ENCODE measurements at places on chromosomes 3 and 15.

GRCh38 chr15:31195871-31196270 is 94.3 kb upstream of the TRPM1 start:
- DNase-seq = no peak

GRCh38 chr3:176914764-176915163 is 282.5 kb downstream of the TBL1XR1 start:
- DNase-seq = no peak

- no peak for DNase-seq
These were observed 280.5 kb downstream of the TBL1XR1 start for GRCh38 chr3:176916777-176917176.

DNA sequence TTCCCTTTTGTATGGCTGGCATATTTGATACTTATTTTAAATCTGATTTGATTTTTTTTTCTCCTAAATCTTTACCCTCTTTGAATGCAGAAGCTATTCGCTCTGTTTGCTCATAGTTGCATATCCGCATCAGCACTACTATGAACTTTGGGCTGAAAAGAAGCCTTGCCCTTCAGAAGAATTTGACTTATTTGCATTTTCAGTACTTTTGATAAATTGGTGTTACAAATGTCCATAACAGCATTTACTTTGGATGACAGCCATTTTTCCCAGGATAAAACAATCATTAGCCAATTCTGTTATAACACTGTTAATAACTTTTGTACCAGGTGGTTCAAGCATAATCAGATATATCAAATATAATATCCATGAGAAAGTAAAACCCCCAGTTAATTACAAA is 129.5 kb downstream of the PLCL2 start:
- DNase-seq = no peak

- no peak for DNase-seq
These were observed 39.8 kb downstream of the THRB start for GRCh38 chr3:24454856-24455255.

GRCh38 chr3:76735152-76735551 is 304.7 kb upstream of the ROBO2 start:
- no peak for DNase-seq

DNA sequence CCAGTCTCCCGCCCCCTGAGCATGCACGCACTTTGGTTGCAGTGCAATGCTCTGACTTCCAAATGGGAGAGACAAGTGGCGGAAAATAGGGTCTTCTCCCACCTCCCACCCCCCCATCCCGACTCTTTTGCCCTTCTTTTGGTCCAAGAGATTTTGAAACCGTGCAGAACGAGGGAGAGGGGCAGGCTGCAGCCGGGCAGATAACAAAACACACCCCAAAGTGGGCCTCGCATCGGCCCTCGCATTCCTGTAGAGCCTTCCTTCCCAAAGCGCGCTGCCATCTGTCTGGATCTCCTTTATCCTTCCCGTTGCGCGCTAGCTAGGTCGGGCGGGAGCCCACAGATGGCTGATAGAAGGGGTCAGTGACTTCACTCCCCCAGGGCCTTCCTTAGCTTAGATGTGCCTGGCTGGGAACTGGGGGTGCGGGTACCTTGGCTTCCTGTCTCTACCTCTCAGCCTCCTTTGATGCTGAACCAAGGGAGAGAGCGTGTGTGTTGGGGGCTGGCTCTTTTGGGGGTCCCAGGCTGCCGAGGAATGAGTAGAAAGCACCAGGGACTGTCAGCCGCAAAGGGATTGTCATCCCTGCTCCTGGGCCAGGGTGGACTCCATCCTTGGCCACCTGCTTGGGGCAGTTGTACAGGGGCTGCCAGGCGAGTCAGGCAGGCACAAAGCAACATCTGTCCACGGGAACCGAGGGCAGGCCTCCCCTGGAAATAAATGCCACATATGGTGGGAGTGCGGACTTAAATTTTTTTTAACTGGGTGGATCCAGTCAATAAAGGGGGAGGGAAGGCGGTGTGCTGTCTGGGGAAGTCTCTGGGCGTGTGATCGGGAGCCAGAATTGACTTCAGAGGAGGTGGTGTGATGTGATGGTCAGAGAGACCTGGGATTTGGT is 1.8 kb downstream of the SMAD3 start:
- no peak for DNase-seq

- DNase-seq = no peak
These were observed 267.9 kb downstream of the RPLP1 start for GRCh38 chr15:69720536-69720935.

DNA sequence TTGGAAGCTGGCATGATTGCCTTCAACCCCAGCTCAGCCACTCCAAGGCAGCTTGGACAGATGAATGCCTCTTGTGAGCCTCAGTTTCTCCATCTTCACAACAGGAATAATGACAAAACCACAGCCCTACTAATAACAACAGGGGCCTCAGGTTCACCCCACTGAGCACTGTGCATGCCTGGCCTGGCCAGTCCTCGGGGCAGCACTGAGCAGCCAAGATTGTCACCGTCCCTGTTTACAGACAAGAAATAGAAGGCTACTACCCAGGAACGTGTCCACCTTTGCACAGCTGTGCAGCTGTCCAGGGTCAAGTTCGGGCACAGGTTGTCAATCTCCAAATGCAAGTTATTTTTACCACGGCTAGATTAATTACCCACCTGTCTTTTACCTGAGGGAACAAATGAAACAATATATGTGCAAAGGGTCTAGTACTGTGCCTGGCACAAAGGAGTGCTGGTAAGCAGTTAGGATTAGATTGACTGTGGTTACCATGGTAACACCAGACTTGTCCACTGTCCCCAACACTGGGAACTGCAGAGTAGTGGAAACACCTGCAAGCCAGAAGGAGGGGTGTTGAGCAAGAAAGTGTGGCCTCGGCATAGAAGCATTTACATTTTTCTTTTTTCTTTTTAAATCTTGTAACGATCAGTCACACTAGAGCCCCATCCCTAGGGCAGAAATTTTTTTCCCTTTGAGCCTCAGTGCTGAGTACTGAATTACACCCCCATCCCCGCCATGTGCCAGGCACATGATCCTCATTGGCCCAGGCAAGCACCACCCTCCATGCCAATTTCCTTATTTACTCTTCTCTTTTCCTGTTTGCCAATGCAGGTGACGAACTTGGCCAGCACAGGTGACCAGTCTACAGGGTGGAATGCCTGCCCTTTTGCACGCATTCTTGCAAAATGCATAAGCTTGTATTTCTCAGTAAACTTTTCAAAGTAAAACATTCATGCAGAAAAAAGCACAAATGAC is 66.3 kb upstream of the SLC6A6 start:
- DNase-seq = no peak

- DNase-seq = no peak
These were observed 87.1 kb downstream of the WNT7A start for GRCh38 chr3:13792512-13793371.

- DNase-seq = no peak
These were observed 8.5 kb downstream of the PLCH1 start for GRCh38 chr3:155736381-155736780.

GRCh38 chr15:51776952-51777569 is 25.7 kb downstream of the TMOD2 start:
- DNase-seq = peak; percentile 13

DNA sequence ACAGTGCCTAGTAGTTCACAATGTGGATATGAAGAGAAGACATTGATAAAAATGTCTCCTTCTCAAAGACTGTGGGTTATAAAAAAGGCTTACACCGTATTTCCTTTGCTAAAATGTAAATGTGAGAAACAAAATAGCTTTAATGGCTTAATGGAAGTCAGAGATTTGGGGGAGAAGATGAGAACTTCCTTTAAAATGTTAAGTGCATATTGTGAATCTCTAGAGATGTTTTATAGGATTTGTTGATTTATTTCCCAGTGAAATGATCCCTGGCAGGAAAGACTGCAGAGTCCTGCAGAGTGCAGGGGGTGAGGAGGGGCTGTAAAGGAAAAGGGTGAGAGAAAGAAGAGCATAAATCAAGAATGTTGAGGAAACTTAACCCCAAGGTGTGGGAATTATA is 305.1 kb downstream of the GAP43 start:
- no peak for DNase-seq

GRCh38 chr15:58115692-58116091 is 22.5 kb upstream of the AQP9 start:
- DNase-seq = no peak

- no peak for DNase-seq
These were observed 80.1 kb downstream of the CCNL1 start for GRCh38 chr3:157079676-157080369.

- DNase-seq = no peak
These were observed 127.9 kb downstream of the ST8SIA2 start for GRCh38 chr15:92521624-92522008.

DNA sequence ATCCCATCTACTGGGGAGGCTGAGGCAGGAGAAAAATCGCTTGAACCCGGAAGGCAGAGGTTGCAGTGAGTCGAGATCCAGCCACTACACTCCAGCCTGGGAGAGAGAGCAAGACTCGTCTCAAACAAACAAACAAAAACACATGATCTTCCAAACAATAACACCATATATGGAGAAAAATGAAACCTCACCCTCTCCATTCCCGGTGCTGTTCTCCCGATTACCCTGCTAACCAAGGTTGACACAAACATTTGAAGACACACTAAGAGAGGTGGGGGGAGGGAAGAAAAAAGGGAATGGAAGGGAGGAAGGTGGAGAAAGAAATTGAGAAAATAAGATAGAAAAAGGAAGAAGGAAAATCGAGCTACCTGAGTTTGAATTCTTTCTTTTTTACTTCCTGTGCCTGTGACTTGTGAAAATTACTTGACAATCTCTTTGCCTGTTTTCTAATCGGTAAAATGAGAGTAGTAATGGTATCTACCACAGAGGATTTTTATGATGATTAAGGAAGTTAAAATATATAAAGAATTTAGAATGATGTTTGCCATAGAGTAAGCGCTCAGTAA is 1.1 kb upstream of the PLSCR2 start:
- DNase-seq = no peak

DNA sequence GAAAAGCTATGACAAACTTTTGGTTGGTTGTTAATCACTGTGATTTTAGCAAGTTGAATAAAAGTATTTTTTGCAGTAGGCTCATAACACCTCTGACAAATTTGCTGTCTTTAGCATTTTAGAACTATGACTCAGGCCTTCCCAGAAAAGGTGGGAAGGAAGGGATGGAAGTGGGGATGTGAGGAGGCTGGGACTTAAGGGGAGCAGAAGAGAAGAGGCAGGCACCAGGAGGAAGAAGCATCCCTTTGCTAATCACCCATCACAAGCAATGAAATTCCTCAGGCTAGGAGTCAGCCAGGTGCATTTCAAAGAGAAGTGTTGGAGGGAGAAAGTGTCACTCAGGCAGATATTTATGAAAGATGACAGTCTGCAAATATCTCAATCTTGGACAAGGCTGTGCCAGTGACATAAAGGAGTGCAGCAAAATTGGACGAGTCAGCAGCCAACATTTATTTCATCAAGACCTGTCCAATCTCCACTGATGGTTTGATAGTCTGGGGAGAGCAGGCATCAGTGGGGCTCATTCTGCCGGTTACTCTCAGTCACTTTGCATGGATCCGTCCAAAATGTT is 337.3 kb upstream of the ARRDC4 start:
- DNase-seq = no peak

GRCh38 chr3:195028877-195029606 is 241.9 kb downstream of the XXYLT1 start:
- no peak for DNase-seq

DNA sequence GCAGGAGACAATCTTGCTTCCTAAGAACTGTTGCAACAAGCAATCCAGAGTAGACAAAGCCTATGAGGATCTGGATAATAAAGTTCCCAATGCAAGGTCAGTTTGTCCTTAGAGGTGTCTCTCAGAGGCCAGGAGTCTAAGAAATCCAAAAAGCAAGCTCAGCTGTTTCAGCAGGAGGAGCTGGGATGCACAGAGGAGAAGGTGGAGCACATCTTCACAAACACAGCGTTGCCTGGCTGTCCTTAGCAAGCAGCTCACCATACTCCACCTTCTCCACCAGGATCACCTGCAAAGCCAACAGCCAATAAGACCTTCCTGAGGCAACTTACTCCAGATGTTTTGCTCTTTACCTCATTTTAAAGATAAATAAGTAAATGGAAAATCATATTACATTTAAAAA is 365 bp downstream of the ZBED2 start:
- DNase-seq = no peak

- no peak for DNase-seq
These were observed 179.7 kb upstream of the LPP start for GRCh38 chr3:187973977-187974870.

DNA sequence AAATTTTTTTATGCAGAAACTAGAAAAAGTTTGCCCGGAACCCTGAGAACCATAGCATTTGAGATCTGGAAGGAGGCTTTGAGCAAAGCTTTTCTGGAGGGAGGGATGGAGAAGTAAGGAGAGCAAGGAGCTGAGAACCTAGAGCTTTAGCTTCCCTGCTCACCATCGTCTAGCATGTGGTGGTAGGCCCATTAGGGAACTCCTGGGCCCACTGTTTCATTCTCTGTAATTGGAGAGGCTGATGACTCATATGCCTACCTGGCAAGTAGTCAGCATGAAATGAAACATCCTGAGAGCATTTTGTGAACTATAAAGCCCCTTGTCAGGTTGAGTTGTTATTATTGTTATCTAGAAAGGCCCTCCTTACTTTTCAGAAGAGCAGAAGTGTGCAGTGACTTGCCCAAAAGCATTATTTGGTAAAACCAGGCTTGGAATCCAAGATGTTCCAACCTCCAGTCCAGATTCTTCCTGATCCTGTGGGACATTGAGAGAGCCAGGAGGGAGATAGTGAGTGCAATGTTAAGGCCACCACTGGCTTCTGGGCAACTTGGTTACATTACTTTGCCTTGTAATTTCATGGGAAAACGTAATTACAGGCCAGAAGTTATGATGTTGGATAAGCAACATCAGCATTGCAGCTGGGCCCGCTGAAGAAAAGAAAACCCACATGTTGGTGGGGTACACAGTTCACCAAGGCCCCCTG is 104.5 kb upstream of the BFSP2 start:
- no peak for DNase-seq

- DNase-seq = no peak
These were observed 42.9 kb downstream of the SMAD3 start for GRCh38 chr15:67108122-67108961.

DNA sequence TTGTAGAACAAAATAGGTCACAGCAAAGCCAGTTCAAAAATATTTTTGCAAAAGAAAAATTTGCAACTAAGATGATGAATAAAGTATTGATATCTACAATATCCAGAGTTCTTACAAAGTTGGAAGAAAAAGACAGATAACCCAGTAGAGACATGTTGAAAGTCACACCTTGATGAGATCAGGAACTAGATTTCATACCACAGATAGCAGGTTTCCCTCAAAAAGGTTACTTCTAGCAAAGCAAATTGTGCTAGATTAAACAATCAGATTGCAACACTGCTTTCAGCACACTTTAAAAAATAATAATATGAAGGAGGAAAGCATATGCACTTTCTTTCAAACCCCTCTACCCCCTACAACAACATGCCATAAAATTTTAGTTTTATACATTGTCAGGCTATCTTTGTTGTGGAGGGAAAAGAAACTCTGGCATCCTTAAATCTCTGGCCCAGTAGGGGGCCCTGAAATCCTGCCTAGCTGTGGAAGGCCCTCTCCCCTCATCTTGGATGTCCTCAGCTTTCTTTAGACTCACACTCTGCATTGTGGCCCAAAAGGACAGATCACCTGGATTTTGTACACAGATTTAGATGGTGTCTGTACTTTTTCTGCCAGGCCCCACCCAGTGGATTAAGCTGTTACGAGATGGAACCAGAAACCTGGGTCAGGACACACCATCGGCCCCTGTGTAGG is 50.9 kb downstream of the CCR3 start:
- DNase-seq = no peak

GRCh38 chr15:74050127-74050526 is 32.2 kb downstream of the GOLGA6A start:
- no peak for DNase-seq
